ENCODE measurements at places on chromosomes 2 and 18.

- no peak for DNase-seq
Observed at GRCh38 chr2:230254152-230254881, 28.8 kb downstream of the SP140 start.

GRCh38 chr2:35416391-35417140, 939.0 kb upstream of the CRIM1 start:
- no peak for DNase-seq

- no peak for DNase-seq
Observed at GRCh38 chr2:127873707-127874303, 12.0 kb downstream of the AMMECR1L start.

DNA sequence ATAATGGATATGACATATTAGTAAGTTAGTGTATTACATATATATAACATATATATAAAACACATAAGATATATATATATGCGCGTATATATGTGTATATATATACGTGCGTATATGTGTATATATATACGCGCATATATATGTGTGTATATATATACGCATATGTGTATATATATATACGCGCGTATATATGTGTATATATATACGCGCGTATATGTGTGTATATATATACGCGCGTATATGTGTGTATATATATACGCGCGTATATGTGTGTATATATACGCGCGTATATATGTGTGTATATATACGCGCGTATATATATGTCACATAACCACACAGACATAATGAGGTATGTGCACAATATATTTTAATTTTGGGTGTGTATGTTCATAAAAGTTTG, 327.8 kb downstream of the MEIS1 start:
- no peak for DNase-seq

DNA sequence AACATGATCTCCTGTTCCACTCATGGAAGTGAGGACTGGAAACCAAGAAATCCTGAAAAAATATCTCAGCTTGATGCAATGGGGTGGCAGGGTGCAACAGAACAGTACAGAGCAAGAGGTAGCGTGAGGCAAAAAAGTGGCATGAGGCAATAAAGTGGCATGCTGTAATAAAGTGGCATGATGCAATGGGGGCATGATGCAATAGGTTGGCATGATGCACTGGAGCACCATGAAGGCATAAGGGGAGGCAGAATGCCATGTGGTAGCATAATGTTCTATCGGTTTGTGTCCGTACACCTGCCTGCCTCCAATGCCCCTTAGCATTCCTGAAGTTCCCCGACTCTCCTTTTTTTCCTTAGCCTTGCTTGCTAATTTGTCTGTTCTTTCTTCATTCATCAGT, 648.4 kb downstream of the TMEM182 start:
- DNase-seq, result no peak

DNA sequence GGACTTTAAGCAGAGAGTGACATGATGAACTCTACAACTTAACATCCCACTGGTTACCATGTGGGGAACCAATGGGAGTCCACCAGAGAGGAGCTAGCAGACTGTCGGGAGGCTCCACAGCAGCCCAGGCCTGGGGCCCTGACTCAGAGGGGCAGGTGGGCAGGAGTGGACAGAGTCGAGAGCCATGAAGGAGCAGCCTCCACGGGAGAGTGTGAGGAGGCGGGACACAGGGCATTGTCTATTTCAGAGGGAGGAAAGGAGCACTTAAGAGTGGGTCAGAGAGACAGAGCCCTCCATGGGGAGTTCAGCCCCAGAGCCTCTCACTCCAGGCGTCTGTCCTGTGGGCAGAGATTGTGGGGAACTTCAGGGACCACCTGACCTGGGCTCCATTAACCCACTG, 118.7 kb downstream of the CYP26B1 start:
- no peak for DNase-seq

GRCh38 chr2:66872081-66872985, 437.4 kb downstream of the MEIS1 start:
- DNase-seq, result no peak

DNA sequence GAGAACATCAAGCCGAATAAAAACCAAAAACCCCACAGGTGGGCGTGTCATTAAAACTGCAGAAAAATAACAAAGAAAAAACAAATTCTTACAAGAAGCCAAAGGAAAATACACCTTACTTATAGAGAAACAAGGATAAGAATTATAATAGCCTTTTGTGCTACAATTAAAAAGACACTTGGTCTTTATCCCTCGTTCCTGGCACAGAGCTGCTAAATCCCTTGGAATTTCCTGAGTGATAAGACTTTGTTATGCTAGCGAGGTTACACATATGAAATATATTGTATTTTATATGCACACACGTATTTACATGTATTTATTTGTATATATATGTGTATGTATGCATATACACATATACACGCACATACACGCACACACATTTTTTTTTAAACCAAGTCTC, 325.3 kb upstream of the TFPI start:
- DNase-seq, result no peak

DNA sequence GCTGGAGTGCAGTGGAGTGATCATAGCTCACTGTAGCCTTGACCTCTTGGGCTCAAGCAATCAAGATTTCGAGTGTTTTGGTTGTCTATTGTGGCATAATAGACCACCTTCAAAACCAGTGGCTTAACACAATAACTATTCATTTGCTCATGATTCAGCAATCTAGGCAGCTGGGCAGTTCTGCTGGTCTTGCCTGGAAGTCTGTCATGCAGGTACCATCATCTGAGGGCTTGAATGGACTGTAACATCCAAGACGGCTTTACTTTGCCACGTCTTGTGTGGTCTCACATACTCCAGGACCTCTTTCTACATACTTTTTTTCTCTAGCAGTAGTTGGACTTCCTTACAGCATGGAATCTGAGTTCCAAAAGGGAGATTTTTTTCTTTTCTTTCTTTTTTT, 13.2 kb upstream of the ANKRD29 start:
- no peak for DNase-seq

DNA sequence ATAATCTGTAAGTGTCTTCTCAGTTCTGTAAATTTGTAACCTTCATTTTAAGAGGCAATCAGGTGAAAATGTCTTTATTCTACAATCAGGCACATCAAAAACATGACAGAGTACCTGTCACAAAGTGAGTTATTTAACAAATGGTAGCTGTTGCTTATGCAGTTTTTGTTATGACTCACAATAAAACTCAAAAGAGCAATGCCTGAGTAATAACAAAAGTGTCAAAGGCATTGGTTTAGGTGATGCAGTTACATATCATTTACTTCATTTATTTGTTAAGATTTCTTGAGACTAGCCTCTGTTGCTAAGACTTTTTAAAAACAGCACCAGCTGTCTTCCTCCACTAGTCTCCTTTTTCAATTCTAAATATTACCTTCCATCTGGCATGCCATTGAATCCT, 177.8 kb downstream of the KIAA1328 start:
- no peak for DNase-seq

- no peak for DNase-seq
Observed at GRCh38 chr2:50851886-50852285, 180.0 kb downstream of the NRXN1 start.

DNA sequence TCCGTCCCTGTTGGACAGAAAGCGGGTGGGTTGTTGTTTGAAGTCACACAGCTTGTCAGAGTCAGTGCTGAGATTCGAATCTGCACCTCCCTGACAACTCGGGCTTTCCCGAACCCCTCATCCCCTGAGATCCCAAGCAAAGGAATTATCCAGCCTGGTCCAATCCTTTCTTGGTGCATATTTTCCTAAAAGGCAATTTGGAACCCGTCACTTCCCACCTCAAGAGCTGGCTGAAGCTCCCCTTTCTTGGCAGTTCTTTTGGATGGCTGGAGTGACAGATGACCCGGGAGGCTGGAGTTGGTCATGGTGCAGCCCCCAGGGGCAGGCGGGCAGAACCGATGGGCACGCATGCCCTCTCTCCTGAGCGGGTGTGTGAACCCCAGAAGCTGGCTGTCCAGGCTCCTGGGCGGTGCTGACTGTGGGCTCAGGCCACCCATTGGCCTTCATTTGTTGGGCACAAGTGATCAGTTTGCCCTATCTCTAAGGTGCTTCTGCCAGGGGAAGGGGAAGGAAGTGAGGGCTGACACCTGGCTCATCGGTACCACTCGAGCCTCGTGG, 97.8 kb downstream of the ASB1 start:
- DNase-seq, result no peak

DNA sequence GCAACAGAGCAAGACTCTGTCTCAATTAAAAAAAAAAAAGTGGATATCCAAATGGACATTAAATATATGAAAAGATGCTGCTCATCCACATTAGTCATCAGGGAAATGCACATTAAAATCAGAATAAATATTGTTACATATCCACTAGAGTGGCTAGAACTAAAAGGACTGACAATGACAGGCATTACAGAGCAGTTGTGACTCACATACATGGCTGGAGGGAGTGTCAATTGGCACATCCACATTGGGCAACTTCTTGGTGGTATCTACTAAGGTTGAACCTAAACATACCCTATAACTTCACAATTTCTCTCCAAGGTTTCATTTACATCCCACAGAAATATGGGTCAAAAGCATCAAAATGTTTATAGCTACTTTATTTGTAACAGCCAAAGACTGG, 14.0 kb upstream of the DNER start:
- DNase-seq, result no peak

- no peak for DNase-seq
Observed at GRCh38 chr2:98514096-98514639, 69.5 kb downstream of the INPP4A start.

DNA sequence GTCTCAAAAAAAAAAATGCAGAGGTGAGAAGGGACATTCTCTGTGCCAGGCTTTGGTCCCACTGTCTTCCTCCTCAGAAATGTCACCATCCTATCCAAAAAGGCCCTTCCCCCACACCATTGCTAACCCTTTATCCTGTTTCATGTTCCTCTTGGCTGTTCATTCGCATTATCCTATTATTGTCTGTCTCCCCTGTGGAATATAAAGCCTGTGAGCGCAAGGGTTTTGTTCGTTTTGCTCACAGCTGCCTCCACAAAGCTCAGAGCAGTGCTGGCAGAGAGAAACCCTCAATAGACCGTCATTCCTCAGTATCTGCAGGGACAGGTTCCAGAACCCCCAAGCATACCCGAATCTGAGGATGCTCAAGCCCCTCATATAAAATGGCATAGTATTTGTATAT, 91.8 kb downstream of the LOXHD1 start:
- DNase-seq, result no peak

- DNase-seq, result no peak
Observed at GRCh38 chr18:55306359-55307024, 281.5 kb downstream of the TCF4 start.

DNA sequence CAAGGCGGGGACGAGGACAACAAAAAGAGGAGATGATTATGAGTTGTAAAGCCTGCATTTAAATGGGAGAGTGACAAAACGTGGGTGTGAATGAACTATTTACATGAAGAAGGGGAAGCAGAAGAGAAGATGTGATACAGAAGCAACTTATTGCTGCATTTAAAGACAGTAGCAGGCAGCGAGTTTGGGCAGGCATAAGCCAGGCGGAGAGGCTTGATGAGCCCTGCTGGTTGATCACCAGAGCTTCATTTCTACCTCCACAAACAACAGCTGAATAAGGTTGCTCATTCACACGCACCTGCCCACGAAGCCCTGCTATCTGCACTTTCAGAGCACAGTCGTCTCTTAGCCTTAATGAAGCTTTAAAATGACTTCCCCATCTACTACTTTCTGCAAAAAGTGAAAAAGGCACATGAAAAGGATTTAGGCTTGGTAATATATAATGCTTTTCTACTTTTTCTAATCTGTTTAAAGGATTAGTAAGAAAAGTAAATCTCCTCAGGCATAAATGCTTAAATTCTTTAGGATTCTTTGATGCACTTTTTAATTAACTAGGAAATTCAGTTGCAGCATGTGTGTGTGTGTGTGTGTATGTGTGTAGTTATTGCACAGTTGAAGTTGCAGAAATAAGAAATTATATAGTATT, 3.1 kb downstream of the SLC38A11 start:
- no peak for DNase-seq

DNA sequence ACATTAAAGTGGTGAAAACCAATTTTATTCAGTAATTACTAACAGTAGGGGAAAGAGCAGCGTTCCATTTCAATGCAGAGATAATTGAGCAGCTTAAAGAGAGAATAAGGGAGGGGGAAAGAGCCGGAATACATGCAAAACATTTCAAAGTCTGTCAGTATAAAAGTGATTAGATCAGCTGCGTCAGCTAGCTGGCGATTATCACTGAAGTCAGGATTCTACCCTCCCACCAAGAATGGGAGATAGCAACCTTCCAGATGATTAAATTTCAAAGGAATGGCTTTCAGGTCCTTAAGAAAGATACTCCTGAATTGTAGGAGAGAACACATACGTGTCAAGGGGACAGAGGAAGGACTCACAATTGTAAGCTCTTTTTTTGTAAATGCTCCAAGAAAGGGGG, 2.7 kb upstream of the ZC3H6 start:
- DNase-seq, result no peak

DNA sequence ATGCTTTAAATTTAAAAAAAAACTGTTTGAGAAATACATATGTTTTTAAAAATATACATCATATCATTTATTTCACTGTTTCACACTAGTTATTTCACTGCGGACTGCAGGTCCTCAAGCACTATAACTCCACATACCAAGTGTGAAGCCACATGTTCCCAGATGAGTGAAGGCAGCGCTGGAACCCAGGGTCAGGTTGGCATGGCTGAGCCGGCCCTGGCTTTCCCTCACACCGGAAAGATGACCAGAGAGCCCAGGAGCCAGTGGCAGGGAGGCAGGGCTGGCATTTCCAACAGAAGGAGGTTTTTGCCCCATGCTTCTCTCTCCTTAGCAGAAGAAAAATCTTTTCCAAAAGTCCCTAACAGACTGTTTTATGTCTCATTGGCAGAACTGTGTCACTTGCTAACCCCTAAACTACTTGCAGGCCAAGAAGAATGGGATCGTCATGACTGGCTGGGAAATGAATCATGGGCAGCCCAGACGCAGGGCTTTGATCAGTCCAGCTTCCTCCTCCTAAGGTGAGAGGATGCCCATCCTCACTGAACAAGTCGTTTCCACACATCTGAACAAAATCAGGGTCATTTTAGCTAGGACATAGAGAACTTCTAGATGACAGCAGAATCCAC, 287.6 kb upstream of the HNRNPA3 start:
- no peak for DNase-seq

- no peak for DNase-seq
Observed at GRCh38 chr2:239678666-239679296, 278.0 kb upstream of the HDAC4 start.
